ENCODE measurements at places on chromosomes 1 and 21.

DNA sequence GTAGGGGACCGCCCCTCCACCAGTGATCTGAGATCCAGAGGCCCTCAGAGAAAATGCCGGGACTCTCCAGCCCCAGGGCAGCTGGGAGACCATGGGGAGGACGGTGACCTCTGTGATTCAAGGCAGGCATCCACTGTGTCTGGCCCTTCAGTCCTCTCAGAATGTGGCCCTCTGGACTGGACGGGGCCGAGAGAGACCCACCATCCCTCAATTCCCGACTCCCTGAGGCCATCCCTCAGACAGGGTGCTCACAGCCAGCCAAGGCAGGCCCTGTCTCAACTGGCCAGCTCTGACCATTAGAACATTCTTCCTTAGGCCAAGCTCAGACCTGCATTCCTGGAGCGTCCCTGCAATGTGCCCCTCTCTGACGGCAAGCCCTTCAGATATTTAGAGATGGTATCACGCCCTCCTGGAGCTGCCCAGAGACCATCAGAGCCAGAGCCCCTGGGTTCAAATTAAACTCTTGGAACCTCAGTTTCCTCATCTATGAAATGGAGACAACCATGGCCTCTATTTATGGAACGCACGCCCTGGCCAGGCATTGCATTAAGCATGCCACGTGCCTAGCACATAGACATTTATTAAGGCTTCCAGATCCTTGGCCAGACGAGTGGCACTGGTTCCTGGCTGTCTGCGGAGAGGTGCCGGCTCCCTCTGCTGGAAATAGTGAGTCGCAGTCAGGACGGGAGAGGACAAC, 9.6 kb upstream of the EPS8L3 start:
- peak; percentile 11 for DNase-seq

GRCh38 chr1:15259622-15260007, 12.6 kb downstream of the FHAD1 start:
- DNase-seq, result no peak

GRCh38 chr1:98398649-98399048, 262.9 kb upstream of the SNX7 start:
- DNase-seq, result no peak

DNA sequence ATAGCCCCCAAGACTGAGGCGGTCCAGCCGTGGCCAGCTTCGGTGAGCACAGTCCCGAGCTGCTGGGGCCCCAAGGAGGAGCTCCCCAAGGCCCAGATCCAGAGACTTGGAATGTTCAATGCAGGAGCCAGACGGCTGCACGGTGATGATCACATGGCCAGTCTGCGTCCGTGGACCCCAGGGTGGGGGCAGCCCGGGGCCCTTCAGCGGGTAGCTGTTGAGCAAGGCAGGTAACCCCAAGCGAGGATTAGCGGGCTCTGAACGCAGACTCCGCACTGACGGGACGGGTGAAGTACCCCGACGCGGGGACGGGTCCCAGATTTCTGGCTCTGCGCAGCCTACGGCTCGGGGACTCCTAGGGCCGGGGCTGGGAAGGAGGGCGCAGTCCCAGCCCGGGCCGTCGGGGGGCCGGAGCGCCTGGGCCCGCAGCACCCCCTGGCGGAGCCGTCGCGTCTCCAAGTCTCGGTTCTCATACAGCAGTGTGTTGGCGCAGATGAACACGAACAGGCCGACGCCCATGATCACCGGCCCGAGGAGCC, 2.7 kb downstream of the TMEM200B start:
- no peak for DNase-seq

DNA sequence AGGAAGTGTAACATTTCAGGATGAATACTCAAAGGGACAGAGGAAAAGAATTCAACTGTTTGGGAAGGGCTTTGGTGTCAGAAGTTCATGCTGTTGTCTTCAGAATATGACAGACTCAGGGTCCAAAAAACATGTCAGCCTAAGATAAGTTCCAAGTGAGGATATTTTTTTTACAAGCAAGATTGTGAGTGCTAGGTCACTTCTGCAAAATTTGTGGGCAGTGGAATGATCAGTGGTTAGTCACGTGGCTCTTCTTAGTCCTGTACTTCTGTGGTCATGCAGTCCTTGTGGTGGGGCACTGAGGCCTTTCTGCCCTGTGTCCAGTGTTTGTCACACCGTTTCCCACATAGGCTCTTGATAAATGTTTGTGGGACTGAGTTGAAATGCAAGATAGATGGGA, 5.2 kb downstream of the RGL1 start:
- DNase-seq, result no peak

DNA sequence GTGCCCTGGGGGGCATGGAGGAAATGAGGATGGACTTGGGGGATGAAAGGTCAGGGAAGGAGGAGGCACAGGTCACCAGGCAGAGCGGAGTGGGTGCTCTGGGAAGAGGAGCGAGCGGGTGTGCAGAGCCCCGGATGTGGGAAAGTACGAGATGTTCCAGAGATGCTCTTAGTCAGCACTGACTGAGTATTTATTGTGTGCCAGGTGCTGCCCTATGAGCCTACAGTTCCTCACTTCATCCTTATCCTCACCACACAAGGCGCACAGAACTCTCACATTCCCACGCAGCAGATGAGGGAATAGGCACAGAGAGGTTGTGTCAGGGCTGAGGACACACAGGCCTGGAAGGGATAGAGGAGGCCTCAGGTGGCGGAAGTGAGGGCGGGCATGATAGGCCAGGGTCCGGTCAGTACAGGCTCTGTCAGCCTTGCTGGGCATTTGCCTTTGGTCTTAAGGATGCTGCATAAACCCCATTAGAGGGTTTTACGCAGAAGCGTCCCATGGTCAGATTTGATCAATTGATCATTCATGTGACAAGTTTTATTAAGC, 77.3 kb downstream of the ARHGEF10L start:
- no peak for DNase-seq

Data from NCI-H1436 treated with DMSO at 0.1 percent for 48 hours (cell line).